ENCODE measurements at places on chromosomes 4 and X.

- DNase-seq: no peak
Measured at GRCh38 chr4:122480655-122481487, 24.3 kb upstream of the IL2 start.

- no peak for DNase-seq
Measured at GRCh38 chr4:126993351-126993750, 639.4 kb upstream of the INTU start.

DNA sequence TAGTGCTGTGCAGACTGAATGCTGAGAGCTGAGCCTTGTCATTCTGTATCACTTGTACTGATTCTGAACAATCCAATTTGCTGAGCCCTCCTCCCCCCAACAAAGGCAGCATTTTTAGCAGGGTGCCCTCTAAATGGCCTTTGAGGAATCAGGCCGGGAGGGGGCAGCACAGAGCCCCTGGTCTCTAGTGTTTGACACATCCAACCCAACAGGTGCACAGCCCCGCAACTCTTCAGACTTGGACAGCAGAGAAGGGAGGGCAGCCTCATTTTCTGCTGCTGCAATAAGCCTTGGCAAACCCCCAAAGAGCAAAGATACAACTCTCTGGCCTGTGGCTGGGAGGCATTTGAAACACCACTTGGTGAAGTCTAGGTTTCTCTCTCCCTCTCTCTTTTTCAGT, 3.4 kb downstream of the ATP1B4 start:
- peak; percentile 54 for DNase-seq

GRCh38 chrX:69431420-69431819, 72.7 kb upstream of the NALF2 start:
- DNase-seq: no peak

GRCh38 chr4:184282251-184282713, 64.6 kb upstream of the ENPP6 start:
- peak; percentile 94 for DNase-seq

DNA sequence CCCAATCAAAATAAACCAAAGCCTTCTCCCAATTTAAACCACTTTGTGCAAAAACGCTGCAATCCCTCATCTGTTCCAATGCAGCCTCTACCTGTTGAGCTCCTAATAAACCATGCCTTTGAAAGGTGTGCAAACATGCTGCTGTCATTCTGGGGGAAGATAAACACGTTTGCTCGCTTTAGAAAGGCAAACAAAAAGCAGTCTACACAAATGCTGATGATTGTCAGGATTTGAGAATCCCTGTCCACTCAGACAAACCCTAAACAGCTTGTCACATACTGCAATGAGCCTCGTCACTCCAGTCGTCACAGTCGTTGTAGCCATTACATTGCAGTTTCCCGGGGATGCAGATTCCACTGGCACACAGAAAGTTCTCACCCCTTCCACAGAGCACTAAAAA, 145.2 kb downstream of the CORIN start:
- DNase-seq: no peak

DNA sequence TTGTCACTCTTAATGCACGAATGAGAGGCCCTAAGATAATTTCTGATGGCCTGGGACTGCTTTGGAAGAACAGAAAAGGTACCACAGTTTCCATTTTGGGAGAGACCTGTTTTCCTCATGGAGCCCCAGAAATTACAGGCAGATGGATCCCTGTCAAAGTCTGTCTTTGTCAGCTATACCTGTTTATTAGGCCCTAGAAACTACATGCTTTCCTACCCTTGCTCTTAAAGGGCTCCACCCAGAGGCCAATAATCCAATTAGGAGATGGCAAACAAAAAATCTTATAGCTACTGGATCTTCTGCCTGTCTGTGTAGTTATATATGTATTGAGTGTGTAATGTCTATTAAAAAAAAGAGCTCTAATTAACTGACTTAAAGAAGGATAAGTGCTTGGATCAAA, 141.3 kb downstream of the NR3C2 start:
- no peak for DNase-seq

DNA sequence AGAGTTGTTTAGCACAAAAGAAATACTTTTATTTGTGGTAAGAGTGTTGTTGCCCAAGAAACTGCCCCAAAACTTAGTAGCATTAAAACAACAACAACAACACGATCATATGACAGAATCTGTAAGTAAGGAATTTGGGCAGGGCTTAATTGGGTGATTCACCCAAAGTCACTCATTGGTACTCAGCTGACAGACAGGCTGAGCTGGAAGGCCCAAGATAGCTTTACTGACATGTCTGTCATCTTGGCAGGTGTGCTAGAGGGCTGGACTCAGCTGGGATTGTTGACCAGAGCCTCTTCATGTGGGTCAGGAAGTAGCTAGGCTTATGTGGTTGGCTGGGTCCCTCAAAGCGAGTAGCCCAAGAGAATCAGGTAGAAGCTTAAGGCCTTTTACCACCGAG, 52.3 kb downstream of the KIAA0232 start:
- DNase-seq: no peak

DNA sequence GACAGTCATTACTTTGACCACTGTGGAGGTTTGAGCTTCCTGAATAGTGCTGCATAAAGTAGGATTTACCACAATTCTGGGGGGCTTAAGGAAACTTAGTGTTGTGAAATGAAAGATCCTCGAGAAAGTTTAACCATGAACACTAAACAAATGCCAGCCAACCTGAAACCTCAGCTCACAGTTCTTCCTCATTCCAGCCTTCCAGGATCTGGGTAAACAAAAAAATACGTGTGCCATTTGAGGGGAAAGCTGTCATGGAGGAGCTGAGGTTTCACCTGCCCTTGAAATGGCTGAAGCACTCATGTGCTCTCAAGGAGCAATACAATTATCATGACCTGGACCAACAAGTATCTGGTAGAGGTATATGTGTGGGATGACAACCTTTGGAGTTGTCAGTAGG, 142.7 kb downstream of the NPNT start:
- no peak for DNase-seq

- no peak for DNase-seq
Measured at GRCh38 chrX:107755721-107756120, 19.9 kb downstream of the TSC22D3 start.

DNA sequence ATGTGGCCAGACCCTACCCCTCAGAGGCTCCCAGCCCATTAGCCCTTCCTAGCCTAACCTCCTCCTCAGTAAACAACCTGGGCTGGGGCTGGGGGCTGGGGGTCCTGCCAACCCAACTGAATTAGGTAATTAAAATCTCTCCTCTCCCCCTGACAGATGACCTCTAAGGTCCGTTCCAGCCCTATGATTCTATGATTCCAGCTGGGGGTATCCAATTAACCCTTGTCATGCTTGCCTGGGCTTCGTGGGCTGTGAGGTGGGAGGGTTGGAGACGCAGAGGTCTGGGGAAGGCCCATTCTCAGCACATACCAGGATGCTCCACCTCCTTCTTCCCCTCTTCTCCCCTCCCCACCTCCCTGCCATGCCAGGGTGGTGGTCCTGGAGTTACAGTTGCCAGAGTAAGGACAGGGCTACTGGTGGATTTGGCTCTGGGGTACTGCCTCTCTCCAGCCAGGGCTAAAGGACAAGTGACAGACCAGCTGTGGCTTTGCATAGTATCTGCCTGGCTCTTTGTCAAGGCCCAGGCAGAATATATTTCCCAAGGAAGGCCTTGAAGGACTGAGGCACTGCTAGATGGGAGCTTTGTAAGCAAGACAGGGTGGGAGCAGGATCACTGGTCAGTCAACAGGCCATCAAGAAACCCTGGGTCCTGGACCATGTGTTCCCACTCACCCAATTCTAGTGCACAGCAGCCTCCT, 82.1 kb downstream of the EFNB1 start:
- DNase-seq: no peak

DNA sequence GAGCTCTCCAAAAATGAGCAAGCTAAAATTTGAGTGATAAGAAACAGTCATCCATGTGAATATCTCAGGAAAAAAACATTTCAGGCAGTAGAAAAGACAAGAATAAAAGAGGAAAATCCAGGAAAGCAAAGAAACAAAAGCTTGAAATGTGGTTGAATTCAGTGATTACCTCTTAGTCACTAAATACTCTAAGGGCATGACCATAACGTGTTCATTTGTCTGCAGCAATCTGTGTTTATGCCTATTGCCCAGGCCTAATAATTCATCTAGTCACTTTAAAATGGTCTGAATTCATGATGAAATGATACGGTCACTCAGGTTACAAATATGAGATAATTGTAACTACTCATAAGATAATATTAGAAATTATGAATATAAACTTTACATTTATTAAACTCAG, 837.9 kb downstream of the STPG2 start:
- no peak for DNase-seq

DNA sequence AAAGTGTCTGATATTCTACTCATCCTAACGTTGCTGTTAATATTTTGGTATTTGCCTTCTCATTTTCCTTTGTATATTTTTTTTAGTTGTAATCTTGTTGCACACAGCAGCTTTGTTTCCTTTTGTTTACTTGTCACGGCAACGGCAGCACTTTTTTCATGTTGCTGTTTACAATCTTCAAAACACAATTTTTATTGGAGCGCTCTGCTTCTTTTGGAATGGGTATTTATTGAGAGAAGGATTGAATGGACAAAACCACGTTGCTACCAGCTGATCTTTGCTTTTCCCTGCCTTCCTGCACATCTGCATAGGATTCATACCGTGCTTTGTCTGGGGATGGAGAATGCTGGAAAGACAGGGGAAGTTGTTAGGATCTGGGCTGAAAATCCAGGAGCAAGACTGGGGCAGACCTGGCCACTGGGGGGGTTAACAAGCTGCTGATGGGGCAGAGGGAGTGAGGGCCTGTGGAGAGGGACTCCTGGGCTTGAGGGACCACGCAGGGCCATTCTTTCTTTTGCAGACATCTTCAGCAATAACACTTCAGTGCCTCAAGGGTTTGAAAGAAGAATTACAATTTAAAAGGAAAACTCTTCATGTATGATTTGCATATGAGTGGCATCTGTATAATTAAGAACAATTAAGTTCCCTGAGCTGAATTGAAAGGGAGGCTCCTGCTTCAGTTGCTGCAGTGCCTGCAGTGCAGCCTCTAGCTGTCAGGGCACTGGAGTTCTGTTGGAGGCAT, 69.8 kb downstream of the TMEM131L start:
- no peak for DNase-seq

DNA sequence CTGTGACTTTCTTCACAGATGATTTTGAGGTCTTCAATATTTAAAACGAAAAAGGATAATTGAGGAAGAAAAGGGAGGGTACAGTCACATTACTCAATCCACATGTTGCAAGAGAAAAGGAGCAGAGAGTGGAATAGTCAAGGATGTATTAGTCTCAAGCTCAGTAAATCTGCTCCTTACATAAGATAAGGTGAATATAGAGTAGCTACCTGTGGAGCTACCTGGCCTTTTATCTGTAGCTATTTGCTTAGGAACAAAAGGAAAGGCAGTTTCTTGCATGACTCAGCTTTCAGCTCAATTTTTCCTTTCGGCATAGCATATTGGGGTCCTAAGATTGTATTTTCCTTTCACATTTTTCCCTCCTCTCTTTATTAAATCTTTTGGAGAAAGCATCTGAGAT, 26.3 kb upstream of the ACTRT1 start:
- DNase-seq: no peak

GRCh38 chr4:112502871-112503270, 13.1 kb downstream of the NEUROG2 start:
- DNase-seq: no peak

DNA sequence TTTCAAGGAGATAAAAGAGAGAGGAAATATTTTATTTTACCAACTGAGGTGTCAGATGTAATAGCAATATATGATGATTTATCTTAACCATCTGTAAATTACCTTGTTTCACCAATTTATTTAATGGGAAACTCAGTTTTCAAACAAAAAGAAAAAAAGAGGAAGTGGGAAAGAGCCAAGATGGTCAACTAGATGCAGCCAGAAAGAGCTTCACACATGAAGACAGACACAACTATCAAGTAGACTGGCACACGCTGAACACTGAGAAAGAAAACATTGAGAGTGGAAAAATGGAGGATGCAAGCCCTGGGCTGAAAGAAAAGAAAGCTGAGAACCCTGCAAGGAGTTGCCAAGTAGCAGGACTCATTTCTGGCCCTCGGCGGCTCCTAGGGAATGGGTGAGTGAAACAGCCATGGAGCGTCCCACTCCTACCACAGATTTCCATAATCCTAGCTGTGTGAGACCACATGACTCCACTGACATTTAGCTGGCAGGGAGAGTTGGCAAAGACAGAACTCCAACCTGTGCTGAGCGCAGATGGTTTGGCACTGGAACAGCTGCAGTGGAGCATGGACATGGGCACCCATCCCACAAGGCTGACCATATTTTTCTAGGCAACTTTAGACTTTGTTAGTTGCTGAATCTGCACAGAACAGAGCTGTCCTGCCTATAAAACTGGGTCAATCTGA, 409.3 kb downstream of the FAM47B start:
- DNase-seq: no peak

DNA sequence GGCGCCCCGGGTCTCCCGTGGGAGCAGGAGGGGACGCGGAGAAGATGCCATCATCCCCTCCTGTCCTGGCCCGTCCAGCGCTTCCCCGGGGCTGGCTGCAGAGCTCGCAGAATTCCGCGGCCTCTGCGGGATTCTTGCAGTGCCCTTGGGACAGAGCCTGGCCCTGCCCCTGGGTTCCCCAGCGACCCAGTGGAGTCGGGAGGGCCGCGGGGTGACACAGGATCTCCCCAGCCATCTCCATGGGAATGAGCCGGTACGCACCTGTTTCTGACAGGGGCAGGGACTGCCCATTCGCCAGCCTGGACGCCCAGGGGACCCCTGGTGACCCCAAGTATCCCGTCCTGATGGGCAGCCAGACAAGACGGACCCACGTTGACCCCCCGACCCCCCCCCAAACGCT, 482 bp downstream of the FAM9C start:
- no peak for DNase-seq

DNA sequence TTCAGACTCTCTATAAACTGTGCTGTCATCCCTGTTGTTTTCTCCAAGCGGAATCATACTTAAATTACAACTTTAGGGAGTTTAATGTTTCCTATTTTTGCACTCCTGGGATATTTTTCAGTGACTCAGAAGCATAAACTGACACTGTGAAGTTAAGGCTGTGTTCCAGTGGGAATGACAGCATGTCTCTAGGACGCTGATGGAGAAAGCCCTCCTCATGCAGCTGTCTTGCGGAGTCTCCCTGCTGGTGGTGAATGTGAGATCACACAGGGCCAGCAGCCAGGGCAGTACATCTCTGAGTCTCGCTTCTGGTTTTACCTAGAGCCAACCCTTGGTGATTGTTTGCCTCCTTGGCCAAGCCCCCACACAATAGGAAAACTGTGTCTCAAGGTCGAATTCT, 53.3 kb downstream of the NFKB1 start:
- DNase-seq: no peak

DNA sequence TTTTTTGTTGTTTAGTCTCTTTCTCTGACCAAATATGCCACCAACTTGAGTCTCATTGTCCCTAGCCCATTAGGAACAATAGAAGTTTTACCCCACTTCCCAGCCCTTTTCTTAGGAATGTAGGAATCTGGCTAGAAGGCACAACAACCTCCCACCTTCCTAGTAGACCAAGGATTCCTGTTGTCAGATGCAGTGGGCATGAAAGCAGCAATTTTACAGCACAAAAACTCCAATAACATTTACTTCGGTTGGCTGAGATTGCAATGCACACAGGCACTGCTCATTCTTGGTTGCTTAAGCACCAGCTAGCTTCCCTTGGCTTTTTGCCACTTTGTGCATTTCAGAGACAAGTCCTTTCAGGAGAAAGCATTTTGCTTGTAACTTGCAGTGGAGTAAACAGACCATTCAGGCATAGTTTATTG, 312.8 kb downstream of the TENM3 start:
- no peak for DNase-seq

- DNase-seq: no peak
Measured at GRCh38 chr4:1234811-1235292, 14.1 kb downstream of the CTBP1 start.

- DNase-seq: no peak
Measured at GRCh38 chr4:6476893-6477292, 4.5 kb upstream of the PPP2R2C start.

GRCh38 chr4:106266201-106266600, 49.8 kb downstream of the TBCK start:
- DNase-seq: peak; percentile 31

Data from activated CD4-positive, alpha-beta T cell treated with anti-CD3 and anti-CD28 coated beads, Interleukin-10, Interleukin-2, amounts not matched to agents 100 ng/mL and 50 ng/mL, durations not matched to agents 16 hours and 8 hours (primary cell).